ENCODE measurements at places on chromosomes 2 and 18.
A peak's percentile ranks its signal among the peaks of the same experiment; 100 is the strongest.

- DNase-seq, result no peak
These were observed 4.0 kb downstream of the NOP58 start for GRCh38 chr2:202269585-202269984.

DNA sequence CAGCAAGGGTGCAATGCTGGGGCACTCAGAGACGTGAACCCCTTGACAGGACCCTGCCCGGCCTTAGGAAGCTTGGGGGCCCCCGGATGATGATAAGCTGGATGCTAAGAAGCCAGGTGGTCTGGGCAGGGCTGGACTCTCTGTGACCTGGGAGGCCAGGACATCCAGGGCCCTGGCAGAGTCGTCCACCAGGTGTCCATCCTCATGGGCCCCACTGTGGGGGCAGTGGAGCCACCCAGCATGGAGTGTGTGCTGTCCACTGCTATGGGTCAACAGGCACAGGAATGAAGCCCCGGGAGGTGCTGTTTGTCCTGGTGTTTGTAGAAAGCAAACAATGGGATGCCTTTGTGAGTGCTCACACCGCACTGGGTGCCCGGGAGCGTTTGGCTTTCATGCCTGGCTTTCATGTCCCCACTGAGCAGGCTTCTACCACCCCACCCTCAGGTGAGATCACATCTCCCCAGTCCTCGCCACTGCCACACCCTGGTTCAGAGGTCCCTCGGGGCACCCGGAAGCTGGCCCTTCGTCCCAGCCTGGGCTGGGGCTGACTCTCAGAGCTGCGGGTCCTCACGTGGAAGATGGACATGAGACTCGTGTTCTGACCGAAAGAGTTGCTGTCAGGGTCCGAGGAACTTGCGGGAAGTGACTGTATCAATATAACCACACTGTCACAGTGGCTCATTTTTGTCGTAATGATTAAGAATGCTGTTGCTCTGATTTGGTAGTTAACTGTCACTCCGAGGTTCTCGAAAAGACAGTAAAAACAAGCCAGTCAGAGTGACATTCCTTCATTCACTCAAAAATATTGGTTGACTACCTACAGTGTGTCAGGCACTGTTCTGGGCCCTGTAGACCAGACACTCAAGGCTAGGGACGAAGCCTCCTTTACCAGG is 53.3 kb downstream of the INHBB start:
- DNase-seq, result no peak

DNA sequence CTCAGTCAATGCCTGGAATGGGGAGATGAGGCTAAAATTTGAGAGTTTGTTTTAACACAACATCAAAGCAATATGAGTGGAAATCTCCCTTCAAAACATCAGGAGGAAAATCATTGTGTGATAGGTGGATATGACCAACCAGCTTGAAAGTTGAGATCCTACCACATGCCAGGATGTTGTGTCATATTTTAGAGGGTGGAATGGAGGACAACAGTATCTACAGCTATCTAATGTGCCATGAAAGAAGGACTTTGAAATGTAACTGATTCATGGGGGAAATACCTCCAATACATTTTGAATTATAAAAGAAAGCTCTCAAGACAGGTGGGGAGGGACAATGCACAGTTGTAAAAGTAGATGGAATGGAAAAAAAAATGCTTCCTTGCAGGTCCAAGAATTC is 87.8 kb downstream of the SP100 start:
- DNase-seq, result no peak

DNA sequence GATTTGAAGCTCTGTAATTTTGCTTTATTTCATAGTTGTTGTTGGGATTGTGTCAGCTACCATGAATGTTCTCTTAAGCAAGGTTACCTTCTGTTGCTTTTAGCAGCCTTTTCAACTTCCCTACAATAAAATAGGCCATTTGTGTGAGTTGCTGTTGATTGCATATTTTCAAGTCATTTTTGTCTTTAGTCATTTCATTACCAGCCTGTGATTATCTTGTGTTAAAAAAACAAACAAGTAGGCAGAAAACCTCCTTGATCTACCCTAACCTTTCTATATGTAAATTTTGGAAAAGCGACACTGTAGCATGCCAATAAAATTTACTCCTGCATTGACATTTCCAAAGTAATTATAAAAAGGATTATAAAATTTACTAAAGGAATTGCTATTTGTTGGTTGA is 19.3 kb downstream of the GREB1L start:
- no peak for DNase-seq

GRCh38 chr2:12484536-12485115 is 232.1 kb upstream of the TRIB2 start:
- no peak for DNase-seq

GRCh38 chr2:30948130-30948529 is 140.9 kb upstream of the CAPN13 start:
- no peak for DNase-seq

GRCh38 chr2:219109471-219109870 is 48.8 kb upstream of the IHH start:
- no peak for DNase-seq

GRCh38 chr2:168811696-168812095 is 9.3 kb downstream of the NOSTRIN start:
- DNase-seq, result no peak

DNA sequence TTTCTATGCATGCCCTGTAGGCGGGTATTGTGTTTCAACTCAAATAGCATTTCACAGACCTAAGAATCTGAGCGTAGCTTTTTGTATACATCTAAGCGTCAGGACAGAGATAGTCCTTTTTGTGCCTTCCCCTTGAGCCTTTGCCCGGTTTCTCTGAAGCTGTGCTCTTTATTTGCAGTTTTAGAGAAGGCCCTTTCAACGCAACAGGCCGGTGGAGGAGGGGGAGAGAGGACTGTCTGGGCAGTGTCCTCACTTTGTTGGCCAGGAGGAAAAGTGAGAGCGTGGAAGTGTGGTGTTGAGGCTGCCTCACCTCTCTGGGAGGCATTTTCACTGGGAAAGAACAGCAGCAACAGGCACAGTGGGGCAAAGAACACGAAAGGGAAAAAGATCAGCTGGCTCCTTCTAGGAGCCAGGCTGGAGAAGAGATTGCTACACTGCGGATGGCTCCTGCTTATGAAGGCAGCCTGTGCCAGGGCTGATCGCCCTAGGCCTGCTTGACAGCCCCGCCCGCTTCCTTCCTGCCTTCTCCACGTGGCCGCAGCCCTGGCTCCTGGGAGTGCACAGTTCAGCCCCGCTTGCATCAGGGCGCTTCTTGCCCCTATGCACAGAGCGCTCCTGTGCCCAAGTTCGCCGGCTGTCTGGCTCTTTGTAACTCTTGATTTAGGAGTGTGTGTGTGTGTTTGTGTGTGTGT is 195.6 kb upstream of the POU3F3 start:
- DNase-seq, result no peak

DNA sequence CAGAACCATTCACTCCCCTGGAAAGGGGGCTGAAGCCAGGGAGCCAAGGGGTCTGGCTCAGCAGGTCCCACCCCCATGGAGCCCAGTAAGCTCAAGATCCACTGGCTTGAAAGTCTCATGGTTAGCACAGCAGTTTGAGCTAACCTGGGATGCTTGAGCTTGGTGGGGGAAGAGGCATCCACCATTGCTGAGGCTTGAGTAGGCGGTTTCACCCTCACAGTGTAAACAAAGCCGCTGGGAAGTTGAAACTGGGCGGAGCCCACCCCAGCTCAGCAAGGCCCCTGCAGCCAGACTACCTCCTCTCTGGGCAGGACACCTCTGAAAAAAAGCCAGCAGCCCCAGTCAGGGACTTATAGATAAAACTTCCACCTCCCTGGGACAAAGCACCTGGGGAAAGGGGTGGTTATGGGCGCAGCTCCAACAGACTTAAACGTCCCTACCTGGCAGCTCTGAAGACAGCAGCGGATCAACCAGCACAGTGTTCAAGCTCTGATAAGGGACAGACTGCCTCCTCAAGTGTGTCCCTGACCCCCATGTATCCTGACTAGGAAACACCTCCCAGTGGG is 14.7 kb upstream of the TTC32 start:
- DNase-seq, result no peak

DNA sequence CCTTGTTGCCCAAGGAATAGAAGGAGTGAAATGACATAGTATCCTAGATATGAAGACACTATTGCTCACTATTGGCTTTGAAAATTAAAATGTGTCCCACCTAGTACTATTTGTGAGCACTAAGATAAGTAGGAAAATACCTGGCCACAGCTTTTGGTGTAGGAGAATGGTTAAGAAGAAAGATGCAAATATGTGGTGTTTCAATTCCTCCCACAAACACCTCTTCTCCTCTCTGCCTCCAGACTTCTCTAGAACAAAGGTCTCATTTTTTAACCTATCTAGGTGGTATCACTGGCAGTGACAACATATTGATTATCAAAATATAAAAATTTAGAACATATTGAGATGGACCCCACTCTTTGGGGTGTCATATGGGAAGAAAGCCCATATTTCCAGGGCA is 929.9 kb upstream of the FANCL start:
- no peak for DNase-seq

GRCh38 chr2:141554810-141555209 is 576.0 kb downstream of the LRP1B start:
- DNase-seq, result no peak

DNA sequence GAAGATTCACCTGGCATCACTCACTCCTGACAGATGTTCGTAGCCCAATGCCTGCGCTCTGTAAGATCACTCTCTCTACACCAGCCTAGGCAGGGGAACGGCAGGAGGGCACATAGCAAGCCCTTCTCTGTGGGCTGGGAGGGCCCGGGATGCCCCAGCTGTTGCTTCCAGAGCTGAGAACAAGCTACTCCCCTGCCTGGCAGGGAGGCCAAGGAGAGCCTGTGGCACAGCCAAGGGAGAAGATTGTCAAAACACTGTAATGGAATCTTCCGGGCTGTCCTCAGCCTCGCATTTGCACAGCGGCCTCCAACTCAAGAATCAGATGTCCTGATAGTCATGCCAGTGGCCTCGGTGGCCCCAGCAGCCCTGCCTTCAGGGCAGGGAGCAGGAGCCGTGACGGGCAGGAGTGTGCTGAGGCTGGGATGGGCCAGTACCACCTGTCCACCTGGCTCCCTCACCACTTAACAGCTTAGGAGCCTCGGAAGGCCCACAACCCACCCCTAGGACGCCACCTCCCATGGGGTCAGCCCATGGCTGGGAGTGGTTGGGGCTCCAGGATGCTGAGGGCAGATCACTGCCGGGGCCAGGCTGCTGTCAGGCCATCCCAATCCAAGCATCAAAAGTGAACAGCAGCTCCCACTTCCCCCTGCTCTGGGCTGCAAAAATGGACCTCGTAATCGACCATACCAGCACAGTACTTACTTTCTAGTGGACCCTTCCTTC is 21.9 kb upstream of the SLC35F6 start:
- no peak for DNase-seq

- no peak for DNase-seq
These were observed 84.1 kb downstream of the INO80D start for GRCh38 chr2:206001912-206002311.

GRCh38 chr2:95298486-95299111 is 1.5 kb downstream of the KCNIP3 start:
- no peak for DNase-seq

DNA sequence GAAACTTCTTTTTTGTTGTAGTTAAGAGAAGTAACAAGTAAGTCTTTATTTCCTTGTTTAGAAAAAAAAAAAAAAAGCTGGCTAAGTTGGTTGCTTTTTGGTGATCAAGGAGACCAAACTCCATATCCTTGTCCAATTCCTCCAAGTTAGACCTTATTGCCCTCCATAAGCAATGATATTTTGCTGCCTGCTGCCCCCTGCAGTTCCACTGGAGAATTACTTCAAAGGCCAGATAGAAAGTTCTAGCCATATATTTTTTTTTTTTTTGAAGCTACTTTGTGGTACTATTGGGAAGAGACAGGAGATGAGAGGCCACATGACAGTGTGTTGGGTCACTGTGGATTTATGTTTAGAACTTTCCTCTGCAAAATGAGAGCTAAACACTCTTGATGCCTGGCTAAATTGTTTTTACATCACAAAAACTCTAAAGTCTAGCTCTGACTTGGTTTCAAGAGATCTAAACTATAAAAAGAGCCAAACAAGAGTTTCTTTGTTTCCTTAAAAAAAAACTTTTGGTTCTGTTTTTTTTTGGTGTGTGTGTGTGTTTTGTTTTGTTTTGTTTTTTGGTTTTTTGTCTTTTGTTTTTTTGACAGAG is 80.7 kb upstream of the RASGRP3 start:
- no peak for DNase-seq

DNA sequence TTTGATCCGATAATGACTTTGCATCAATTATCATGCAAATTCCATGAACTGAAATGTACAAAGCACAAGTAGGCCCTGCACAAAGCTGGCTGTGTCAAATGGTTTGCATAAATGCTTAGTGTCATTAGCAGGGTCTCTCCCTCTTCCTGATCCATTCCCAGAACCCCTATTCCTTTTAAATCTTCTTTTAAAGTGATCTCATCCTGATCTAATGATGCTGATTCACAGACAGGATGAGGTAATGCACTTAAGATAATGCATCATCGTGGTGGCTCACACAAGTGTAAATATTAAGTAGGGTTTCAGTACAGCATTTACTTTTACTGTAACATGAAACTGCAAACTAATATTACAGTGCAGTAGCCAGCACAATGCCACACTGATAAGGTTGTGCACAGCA is 304.8 kb upstream of the SOX11 start:
- peak; percentile 7 for DNase-seq

- DNase-seq, result no peak
These were observed 100.0 kb upstream of the DTNA start for GRCh38 chr18:34609986-34610648.

- DNase-seq, result no peak
These were observed 6.5 kb downstream of the RBBP8 start for GRCh38 chr18:22939649-22940048.

DNA sequence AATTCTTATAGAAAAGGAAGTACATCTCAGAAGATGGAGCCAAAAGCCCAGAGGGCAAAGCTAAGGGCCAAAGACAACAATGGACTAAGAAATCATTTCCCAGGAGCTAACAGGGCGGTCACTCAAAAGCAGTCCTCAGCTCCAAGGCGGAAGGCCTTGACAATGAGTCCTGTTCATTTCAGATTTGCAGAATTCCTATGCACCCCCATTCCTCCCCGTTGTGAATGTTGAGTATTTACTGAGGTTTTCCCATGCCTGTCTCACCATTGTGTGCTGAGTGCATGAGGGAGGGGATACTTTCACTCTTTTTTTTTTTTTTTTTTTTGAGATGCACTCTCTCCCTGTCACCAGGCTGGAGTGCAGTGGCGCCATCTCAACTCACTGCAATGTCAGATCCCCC is 18.8 kb upstream of the DTNB start:
- no peak for DNase-seq

- DNase-seq, result no peak
These were observed 134.4 kb upstream of the KLHL14 start for GRCh38 chr18:32907311-32907585.

Data from NCI-H774 (cell line).